ENCODE measurements at places on chromosomes 1 and 21. TPM values are rescaled to one million over a fixed set of nuclear protein-coding genes. Genes with fewer than 3 reads are reported as not detected.

The SGIP1 gene
- total RNA-seq: not detected

The LRRIQ3 gene
- 0.46 TPM for total RNA-seq

The CD48 gene
- 103 TPM for total RNA-seq

The OR2L8 gene
- 0.21 TPM for total RNA-seq

The LCE1B gene
- not detected for total RNA-seq

DNA sequence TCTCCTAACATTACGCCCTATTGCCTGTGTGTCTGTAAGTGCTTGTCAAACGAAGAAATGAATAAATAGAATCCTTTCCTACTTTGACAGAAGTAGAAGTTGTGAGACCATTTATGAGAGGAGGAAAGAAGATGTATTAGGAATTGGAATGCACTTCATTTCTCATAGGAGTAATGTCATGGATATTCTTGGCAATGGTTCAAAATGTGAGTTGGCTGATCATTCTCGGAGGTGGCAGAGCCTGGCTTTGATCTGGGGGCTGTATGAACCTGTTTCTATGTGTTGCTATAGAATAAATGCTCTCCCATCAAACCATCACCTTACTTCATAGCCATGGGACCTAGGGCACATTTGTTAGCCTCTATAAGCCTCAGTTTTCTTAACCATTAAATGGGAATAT, 10.1 kb upstream of the SERBP1 start:
- no peak for DNase-seq

DNA sequence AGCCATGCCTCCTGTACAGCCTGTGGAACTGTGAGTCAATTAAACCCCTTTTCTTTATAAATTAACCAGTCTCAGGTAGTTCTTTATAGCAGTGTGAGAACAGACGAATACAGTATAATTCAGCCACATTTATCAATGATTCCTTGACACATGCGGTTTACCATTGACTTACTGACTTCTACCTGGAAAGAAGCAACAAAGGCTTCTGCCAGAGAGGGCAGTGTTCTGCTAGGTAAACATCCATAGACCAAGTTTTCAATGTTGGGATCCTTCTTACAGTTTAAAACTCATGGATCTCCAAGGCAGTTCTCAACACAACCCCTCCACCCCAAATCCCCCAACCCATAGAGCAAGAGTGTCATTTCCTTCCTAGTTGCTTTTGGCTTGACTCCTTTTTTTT, 150.6 kb downstream of the ZNF648 start:
- no peak for DNase-seq

DNA sequence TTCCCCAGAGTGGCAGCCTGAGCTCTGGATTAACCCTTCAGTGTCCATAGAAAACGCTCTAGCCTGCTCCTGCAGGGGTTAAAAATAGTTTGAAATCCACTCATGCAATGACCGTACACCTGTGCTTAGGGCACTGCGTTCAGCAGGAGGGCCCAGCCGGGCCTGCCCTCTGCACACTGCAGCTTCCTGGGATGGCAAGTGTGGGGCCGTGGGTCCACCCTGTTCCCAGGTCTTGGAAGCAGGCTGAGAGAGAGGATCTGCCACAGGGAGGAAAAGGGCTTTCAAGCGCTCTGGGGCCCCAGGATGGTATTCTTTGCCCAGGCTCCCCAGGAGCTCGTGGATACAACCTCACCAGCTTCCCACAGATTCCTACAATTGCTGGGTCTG, 1.5 kb upstream of the S100B start:
- no peak for DNase-seq

All from activated T-helper 2 cell treated with anti-CD3 and anti-CD28 coated beads, Interferon-gamma antibody, Interleukin-2, Interleukin-4, amounts not matched to agents 10 μg/mL and 5 μg/mL and 100 μg/mL, durations not matched to agents 14 hours and 24 hours and 36 hours (primary cell).